ENCODE measurements at places on chromosomes 11 and 22.

- peak; percentile 33 for DNase-seq
Observed at GRCh38 chr11:3169255-3170043, 4.3 kb upstream of the OSBPL5 start.

GRCh38 chr11:60991457-60991856 lies 20.0 kb downstream of the CD6 start:
- DNase-seq, result no peak

- DNase-seq, result no peak
Observed at GRCh38 chr11:7451952-7452494, 33.3 kb upstream of the OLFML1 start.

DNA sequence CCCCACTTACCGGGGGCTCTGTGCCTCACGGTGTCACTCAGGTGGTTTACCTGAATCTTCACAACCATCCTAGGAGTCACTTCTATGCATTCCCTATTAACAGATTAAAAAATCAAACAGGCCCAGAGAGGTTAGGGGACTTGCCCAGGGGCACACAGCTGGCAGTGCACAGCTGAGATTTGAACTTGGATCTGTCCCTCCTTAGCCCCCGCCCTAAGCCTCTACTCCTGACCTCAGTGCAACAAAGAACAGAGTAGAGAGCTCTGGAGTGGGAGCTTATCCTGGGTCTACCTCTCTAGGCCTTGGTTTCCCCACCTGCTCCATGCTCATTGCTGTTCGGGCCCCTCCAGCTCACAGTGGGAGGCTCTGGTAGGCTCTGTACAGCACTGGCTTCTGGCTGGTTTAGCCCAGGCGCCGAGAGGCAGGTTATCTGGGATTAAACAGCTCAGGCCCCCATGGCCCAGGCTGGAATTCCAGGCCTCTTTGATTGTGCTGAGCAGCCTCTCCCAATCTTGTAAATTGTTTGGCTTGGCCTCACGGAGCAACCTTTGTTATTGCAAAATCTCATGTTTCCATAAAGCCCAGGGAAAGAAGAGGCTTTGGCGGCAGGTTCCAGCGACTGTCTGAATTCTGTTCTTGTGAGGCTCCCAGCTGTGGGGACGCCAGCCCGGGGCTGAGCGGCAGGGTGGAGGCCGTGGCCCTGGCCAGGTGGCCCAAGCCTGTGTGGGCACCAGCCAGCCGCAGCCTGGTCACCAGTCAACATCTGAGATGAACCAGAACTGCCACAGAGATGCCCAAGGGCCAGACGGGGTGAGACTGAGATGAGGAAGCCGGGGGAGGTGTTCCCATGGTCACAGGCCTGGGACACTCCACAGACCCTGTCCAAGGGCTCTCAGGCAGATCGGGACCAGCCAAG lies 28.9 kb upstream of the SHISAL1 start:
- DNase-seq, result no peak

- DNase-seq, result no peak
Observed at GRCh38 chr22:23240639-23241389, 60.5 kb downstream of the BCR start.

- DNase-seq, result no peak
Observed at GRCh38 chr11:74020539-74020938, 11.7 kb upstream of the UCP3 start.

- no peak for DNase-seq
Observed at GRCh38 chr22:47607486-47607885, 845.0 kb downstream of the TBC1D22A start.

DNA sequence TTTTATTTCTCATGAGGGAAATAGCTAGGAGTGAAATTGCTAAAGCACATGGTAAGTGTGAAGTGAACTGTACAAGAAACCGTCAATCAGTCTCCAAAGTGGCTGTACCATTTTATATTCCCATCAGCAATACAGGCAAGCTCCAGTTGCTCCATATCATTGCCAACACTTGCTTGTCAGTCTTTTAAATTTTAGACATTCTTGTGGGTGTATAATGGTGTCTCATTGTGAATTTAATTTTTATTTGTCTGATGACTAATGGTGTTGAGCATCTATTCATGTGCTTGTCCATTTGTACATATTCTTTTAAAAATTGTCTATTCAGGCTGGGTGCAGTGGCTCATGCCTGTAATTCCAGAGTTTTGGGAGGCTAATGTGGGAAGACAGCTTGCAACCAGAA lies 34.1 kb upstream of the SMCO4 start:
- DNase-seq, result no peak

DNA sequence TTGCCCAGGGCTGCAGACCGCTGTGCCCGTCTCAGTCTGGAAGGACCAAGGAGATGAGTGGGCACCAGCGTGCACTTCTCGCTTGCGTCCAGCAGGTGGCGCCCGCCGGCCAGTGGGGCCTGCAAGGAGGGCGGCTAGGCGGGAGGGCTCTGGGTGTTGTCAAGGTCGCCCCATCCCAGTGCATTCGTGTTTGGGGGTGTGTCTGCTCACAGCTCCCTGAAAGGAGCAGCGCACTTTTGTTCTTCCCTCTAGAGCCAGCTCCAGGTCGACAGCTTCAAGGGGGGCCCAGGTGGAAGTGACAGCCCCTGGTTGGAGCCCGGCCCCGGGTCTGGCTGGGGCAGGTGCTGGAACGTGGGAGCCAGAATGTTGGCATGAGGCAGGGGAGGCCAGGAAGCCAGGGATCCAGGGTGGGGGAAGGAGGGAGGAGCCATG lies 23.4 kb upstream of the MPPED1 start:
- DNase-seq, result peak; percentile 58

DNA sequence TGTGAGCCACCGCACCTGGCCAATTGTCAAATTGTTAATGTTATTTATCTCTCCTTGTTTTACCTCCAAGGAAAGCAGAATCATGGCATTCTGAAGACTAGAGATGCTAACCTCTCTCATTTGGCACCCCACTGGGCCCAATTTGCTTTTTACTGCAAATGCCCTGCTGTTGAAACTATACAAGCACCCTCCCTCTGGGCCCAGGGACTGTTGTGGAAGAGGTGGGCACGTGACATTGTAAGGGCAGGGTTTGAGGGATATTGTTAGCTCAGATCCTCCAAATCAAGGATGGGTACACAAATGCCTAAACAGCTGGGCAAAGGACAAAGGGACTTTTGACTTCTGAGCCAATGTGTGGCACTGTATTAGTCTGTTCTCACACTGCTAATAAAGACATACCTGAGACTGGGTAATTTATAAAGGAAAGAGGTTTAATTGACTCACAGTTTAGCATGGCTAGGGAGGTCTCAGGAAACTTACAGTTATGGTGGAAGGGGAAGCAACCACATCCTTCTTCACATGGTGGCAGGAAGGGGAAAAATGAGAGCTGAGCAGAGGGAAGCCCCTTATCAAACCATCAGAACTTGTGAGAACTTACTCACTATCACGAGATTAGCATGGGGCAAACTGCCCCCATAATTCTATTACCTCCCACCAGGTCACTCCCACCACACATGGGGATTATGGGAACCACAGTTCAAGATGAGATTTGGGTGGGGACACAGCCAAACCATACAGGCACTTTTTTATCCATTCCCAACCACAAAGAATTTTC lies 6.5 kb upstream of the ALDH3B2 start:
- no peak for DNase-seq

- no peak for DNase-seq
Observed at GRCh38 chr11:69666752-69667536, 8.2 kb downstream of the LTO1 start.

- peak; percentile 73 for DNase-seq
Observed at GRCh38 chr22:19970479-19971275, 29.1 kb upstream of the TXNRD2 start.

DNA sequence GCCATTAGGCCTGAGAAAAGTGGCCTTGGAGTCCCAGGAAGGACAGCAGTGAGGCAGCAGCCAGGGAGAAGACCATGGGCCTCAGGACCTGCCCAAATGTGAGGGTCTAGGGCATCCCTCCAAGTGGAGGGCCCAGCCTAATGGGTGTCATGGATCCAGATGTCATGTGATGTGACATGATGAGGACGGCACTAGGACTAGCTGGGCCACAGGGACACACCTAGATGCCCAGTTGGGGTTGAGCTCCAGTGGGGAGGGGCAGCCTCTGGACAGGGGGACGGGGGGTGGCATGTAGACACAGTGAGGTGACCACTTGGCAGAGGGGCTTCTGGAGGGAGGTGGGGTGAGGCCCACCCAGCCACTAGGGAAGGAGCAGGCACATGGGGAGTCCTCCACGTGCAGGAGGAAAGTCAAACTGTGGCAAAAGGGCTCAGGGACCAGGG lies 5.4 kb downstream of the SCARF2 start:
- DNase-seq, result no peak

DNA sequence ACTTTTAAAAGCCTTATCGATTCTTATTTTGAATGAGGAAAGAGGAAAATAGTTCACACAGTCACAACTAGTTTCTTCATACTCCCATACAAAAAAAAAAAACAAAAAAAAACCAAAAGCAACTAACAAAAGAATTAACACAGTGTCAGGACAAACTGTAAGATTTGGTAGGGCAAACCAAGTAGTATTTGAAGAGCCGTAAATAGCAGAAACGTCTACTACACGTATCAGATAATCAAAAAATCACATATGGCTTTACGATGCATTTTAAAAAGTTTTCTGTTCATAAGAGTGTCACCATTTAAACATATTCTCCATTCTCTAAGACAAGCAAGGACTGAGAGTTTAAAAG lies 2.3 kb downstream of the PICALM start:
- no peak for DNase-seq

DNA sequence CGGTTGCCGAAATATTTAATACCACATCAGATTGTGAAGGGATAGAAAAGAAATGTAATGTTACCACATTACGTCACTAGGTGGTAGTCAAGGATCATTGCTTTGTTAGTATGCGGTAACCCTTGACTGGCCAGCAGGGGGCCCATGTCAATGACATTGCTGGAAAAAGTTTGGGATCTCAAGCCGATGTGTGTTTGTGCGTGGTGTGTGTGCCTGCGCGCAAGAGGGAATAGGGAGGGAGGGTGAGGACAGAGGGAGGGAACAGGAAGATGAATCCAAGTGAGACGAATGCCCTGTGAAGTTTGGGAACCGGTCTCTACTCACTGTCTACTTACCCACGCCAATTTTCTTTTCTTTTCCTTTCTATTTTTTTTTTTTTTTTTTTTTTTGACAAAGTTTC lies 10.7 kb upstream of the MRGPRX2 start:
- DNase-seq, result peak; percentile 21

- DNase-seq, result peak; percentile 69
Observed at GRCh38 chr11:125404811-125405790, 91.0 kb downstream of the FEZ1 start.
